ENCODE measurements at places on chromosomes 5 and 9.

DNA sequence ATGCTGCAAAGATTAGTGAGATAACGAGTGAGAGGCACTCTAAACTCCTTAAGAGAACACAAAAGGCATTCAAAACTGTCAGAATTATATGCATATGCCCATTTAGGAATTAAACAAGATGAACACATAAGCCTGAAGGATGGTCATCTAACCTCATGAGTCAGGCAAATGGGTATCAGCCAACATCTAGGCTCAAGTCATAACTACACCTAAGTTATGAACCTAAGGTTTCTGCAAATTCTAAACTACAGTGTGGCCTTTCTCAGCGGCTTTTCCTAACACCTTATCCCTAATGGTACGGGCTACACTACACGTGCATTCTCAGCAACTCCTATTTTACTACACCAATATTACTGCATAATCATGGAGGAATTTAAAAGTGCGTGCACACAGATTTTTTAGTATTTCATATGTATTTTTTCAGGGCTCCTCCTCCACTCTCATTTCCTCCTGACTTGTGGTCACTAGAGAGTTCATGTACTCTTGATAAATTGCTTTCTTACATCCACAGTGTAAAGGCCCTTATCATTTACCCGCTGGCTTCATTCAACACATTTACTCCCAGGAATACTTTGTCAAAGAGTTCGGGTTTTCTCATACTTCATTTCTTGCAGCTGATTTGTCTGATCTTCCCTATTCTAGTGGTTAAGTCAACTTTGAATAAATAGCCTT lies 316.5 kb downstream of the BNC2 start:
- no peak for DNase-seq

GRCh38 chr5:25150819-25151218 lies 506.0 kb upstream of the CDH10 start:
- no peak for DNase-seq

- no peak for DNase-seq
Observed at GRCh38 chr9:16516891-16517290, 353.6 kb downstream of the BNC2 start.

- DNase-seq = no peak
Observed at GRCh38 chr5:75337366-75338021, 474 bp downstream of the HMGCR start.

GRCh38 chr9:104279535-104280177 lies 185.5 kb downstream of the SMC2 start:
- no peak for DNase-seq

DNA sequence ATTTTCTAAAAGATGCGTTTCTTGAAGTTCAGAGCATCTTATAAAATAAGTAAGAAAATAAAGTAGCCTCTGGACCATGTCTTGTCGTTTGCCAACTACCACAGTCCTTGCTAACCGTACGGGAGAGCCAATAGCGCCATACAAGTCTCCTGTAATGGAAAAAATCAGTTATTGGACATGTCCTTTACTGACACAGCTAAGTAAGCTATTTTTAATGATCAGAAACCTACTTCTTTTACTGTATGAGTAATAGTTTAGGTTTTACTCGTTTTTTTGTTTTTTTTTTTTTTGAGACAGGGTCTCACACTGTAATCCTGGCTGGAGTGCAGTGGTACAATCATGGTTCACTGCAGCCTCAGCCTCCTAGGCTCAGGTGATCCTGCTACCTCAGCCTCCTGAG lies 37.7 kb upstream of the RAPGEF6 start:
- DNase-seq = no peak

- DNase-seq = no peak
Observed at GRCh38 chr5:92505925-92506324, 1075.1 kb downstream of the NR2F1-AS1 start.

GRCh38 chr5:112551419-112552032 lies 132.4 kb upstream of the EPB41L4A start:
- no peak for DNase-seq

DNA sequence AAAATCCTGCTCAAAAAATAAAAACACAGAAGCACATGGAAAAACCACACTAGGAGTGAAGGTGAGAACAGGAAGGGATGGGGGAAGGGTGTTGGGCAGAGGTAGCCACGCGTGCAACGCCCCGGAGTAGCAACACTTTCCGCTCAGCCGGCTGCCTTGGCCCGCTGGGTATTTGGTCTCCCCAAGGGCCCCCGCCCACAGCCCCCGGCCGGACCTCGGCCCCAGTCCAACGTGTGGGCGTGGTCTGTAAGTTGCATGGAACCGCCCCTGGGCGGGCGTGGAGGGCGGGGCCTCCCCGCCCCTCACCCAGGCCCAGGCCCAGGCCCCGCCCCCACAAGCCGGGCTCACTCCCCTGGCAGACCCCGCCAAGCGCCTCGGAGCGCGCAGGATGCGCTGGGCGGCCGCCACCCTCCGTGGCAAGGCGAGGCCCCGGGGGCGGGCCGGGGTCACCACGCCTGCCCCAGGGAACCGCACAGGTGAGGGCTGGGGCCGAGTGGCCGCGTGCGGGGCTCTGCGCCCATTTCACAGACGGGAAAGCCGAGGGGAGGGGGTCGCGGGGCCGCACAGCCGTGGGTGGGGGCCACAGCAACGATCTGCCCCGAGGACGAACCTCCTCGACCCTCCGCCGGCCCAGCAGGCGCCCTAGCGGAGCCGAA lies at the start of gene SUSD3:
TSS of gene SUSD3 (plus strand) at position 347 of the 656 bp plus-strand sequence. CDS start at position 389, 42 bp downstream.
- peak; percentile 60 for DNase-seq

Measured in GM12878 (cell line).